ENCODE measurements at places on chromosomes 5 and 9. TPM values are rescaled to one million over a fixed set of nuclear protein-coding genes. Genes with fewer than 3 reads are reported as not detected.

Gene ZDHHC11
- 7.7 TPM for total RNA-seq

Gene ABO
- 197 TPM for total RNA-seq

DNA sequence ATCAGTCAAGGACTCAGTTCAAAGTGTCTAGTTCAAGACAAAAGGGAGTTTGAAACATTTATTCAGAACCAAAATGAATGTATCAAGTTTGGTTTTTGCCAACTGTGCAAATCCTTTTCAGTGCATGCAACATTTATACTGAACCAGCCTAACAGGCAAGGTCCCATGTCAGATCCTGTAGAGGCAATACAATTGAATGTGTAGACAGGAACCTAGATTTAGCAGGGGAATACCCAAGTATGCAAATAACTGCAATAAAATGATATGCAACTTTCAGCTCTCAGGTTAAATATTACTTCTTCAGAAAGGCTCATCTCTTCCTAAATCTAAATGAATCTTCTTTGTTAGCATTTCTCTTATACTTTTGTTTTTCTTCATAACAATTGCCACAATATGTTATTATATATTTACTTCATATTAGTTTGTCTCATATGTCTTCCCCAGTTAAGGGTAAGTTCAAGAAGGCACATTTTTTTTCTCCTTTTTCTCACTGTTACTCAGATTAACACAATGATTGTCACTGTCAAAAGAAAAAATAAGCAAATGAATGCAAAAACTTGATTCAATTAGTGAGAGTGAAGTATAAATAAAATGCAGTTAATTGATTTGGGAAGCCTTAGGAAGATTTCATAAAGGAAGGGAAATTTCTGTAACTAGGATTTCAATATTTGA lies 163.9 kb upstream of the RASA1 start:
- DNase-seq = no peak

- DNase-seq = no peak
Measured at GRCh38 chr9:99011161-99011709, 67.5 kb downstream of the COL15A1 start.

DNA sequence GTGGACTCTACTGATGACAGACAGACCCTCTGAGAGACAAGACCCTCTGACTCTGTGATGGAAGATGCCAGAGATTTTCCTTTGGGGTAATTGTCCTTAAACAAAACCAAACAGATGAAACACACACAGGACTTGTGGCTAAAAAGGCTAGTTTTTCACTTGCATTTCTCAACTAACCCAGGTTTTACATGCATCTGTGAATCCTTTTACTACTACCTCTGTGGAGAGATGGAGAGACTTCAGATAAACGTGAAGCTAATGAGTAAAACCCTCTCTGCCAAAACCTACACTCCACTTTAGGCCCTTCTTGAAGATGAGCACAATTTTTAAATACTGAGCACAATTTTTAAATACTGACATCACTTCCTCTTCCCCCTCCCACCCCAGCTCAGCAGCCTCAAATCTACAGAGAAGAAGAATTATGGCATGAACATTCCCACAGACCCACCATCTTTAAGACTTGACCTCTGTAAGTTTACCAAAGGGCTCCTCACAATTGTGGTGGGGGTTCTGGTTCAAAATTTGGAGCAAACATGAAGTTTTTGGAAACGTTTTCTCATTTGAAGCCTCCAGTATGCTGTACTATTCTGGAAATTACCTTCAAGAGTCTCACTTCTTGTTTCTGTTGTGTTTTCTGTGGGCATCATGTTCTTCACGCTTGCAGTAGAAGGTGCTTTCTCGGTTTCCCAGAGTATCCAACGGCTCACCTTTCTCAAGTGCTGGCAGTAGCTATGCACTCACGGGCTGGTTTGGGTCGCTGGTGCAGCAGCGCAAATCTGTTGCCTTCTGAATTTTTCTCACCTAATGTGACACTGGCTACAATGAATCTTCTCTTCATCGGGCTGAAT lies 42.7 kb downstream of the ACER2 start:
- DNase-seq = no peak

DNA sequence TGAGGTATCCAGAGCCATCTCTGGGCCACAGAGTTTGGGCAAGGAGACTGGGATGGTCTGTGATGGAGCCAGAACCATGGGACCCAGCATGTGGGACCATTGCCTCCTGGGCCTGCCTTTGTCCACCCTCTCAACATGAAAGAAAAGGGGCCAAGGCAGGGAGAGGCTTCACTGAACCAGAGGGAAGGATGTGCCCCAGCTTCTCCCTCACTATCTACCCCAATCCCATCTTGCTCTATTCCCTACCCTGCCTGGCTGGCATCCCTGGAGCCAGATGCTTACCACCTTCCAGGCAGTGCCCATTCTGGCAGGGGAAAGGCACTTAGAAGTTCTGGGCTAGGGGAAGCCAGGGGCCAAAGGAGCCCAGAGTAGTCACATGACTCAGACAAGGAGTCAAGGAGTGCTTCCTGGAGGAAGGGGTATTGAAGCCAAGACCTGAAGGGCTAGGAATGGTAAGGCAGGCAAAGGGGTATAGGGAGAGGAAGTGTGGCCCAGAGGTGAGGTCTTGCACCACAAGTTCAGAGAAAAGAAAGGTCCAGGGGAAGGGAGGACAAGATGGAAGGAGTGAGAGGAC lies 9.8 kb downstream of the PDLIM4 start:
- DNase-seq = no peak

- DNase-seq = no peak
Measured at GRCh38 chr5:124057724-124058231, 545.8 kb downstream of the CSNK1G3 start.

Gene TLX3
- not detected for total RNA-seq

DNA sequence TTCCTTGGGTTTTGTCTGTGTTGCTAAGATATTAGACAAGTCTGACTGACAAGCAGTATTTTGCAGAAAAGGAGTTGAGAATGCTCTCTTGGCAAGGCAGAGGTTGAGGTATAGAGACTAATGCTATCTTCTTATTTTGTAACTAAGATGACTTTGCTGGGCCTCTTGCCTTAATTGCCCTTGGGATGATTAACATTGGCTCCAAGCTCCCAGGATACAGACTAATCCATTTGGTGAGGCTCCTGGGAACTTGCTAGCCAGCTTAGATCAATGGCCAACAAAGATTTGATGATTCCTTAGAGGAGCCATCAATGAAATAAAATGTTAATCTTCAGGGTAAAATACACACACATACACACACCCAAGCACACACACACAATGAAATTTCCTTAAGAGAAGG lies 28.7 kb upstream of the AP3B1 start:
- no peak for DNase-seq

GRCh38 chr5:135323701-135324132 lies 75.3 kb downstream of the MACROH2A1 start:
- no peak for DNase-seq

- DNase-seq = no peak
Measured at GRCh38 chr9:79477241-79477840, 94.4 kb upstream of the TLE4 start.

GRCh38 chr5:94849821-94850736 lies 231.6 kb downstream of the SLF1 start:
- DNase-seq = no peak

Gene ORM1
- total RNA-seq = not detected

DNA sequence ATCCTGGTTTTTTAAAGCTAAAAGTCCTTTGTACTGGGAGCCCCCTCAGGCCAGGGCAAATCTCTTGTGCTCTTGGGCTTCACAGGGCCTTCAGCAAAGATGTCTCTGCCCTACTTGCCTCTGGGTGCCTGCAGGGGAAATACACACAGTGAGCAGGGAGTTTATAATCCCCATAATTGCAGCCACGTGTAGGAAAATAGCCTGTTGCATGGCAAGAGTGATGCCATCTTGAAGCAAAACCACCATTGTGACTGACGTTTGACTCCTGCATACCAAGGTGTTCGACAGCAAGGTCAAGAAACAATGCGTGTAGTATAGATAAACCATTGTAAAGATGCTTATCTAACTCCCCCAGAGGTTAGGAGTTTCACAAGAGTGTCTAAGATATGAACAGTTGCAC lies 11.4 kb upstream of the IL3 start:
- DNase-seq = no peak

Gene SPATA31C1
- total RNA-seq = not detected

Gene RANBP3L
- total RNA-seq = not detected

DNA sequence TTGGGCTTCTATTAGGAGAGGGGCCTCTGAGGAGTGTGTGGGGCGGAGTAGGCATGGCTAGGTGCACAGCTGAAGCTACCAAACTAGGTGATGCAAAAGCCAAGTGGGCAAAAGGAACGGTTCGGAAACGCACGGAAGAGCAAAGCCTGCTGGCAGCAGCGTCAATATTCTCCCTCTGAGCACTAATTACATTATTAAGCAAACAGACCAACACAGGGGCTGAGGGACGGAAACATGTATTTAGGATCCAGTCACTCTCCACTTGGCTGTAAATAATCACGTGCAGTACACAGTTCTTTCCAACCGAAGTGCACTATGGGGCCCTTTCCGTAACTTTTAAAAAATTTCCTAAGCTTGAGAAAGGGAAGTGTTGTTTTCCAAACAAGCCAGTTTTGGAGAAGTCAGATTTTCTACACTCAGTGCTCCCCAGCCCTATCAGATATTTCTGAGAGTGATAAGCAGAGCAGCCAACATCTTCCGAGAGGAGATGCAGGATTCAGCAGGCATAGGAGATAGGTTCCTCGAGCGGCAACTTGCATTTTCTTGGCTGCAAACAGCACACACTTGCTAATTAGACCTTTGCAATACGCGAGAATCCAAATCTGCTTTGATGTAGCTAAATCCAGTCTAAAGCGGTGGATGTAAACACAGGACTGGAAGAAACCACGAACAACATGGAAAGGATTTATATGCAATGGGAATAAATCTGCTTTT lies 217.2 kb upstream of the TBCA start:
- DNase-seq = no peak

Gene FCN2
- not detected for total RNA-seq

DNA sequence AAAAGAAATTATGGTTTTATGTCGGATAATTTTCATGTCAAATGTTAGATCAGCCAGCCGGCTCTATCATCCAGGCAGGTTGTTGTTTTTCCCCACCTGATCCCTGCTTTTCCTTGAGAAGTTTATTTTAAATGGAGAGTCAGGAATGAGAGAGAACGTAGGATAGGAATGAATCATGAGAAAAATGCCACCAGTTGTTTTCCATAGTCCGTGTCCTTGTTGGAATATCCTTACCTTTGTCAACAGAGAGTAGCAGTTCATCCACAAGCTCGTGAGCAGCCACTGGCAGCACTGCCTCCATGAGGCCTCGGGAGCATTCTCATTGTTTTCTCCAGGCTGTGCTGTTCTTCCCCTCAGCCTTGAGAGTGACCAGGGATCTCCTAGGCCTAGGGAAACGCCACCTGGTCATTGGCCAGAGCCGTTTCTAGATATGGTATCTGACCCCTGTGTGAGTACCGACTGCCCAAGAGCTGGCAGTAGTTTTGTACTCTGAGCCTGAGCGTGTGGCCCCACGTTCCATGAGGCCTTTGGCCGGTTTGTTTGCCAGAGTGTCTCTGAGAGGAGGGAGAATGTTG lies 293.3 kb downstream of the FANCC start:
- DNase-seq = no peak

- no peak for DNase-seq
Measured at GRCh38 chr9:12854221-12854620, 79.4 kb downstream of the LURAP1L start.

DNA sequence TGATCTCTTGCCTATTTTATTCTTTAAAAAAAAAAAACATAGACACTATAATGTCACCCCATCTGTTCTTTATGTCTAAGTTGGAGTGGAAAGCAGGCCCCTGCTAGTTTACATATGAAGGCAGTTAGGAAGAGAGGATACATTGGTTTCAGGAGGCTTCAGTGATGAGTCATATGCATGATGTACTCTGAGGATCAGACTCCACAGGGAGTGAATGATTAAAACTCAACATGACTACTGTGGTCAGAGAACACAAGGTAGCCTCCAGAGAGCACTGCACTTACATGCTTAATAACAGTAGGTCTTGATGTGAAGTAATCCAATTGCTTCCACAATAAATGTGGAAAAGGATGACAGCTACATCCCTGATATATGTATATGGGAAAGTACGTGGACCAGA lies 22.7 kb upstream of the FSTL4 start:
- no peak for DNase-seq
